ENCODE measurements at places on chromosomes 7 and 10. TPM values are rescaled to one million over a fixed set of nuclear protein-coding genes. Genes with fewer than 3 reads are reported as not detected.

The HMX2 gene
- polyA plus RNA-seq: not detected

The AFAP1L2 gene
- polyA plus RNA-seq: 3.0 TPM

The MAP3K8 gene
- polyA plus RNA-seq: 40.0 TPM

The H2BK1 gene
- polyA plus RNA-seq: not detected

The WASHC2C gene
- polyA plus RNA-seq: 31.7 TPM

The CACNA2D1 gene
- not detected for polyA plus RNA-seq

The CRTAC1 gene
- polyA plus RNA-seq: not detected

The ASAH2B gene
- polyA plus RNA-seq: 0.61 TPM
